ENCODE measurements at places on chromosomes 7 and 10. TPM values are rescaled to one million over a fixed set of nuclear protein-coding genes. Genes with fewer than 3 reads are reported as not detected.

The AP4M1 gene
- polyA plus RNA-seq, result 29.3 TPM

The C10orf105 gene
- polyA plus RNA-seq, result 0.85 TPM

The ELOVL3 gene
- polyA plus RNA-seq, result 0.10 TPM

The TMEM176B gene
- polyA plus RNA-seq, result 41.8 TPM

The GIMAP5 gene
- 0.22 TPM for polyA plus RNA-seq

The CAMK2B gene
- 17.7 TPM for polyA plus RNA-seq

The MDH2 gene
- polyA plus RNA-seq, result 705 TPM

The OR9A2 gene
- not detected for polyA plus RNA-seq

The NRCAM gene
- polyA plus RNA-seq, result 1.2 TPM

The KCP gene
- polyA plus RNA-seq, result 1.6 TPM

The COL17A1 gene
- 0.18 TPM for polyA plus RNA-seq

The CUZD1 gene
- polyA plus RNA-seq, result not detected

The SEC23IP gene
- 40.8 TPM for polyA plus RNA-seq

The WEE2 gene
- polyA plus RNA-seq, result not detected

The GRIFIN gene
- polyA plus RNA-seq, result not detected

The LRIT1 gene
- not detected for polyA plus RNA-seq

The DBF4 gene
- 18.1 TPM for polyA plus RNA-seq

The ZP3 gene
- not detected for polyA plus RNA-seq

The CCDC146 gene
- polyA plus RNA-seq, result 3.6 TPM

The MOGAT3 gene
- polyA plus RNA-seq, result not detected

The CACNA2D1 gene
- polyA plus RNA-seq, result 8.1 TPM

The BHLHA15 gene
- 0.44 TPM for polyA plus RNA-seq

Data from cardiac muscle cell (in vitro differentiated cells and primary cell).